ENCODE measurements at places on chromosomes 16 and 17. TPM values are rescaled to one million over a fixed set of nuclear protein-coding genes. Genes with fewer than 3 reads are reported as not detected.
A peak's percentile ranks its signal among the peaks of the same experiment; 100 is the strongest.

DNA sequence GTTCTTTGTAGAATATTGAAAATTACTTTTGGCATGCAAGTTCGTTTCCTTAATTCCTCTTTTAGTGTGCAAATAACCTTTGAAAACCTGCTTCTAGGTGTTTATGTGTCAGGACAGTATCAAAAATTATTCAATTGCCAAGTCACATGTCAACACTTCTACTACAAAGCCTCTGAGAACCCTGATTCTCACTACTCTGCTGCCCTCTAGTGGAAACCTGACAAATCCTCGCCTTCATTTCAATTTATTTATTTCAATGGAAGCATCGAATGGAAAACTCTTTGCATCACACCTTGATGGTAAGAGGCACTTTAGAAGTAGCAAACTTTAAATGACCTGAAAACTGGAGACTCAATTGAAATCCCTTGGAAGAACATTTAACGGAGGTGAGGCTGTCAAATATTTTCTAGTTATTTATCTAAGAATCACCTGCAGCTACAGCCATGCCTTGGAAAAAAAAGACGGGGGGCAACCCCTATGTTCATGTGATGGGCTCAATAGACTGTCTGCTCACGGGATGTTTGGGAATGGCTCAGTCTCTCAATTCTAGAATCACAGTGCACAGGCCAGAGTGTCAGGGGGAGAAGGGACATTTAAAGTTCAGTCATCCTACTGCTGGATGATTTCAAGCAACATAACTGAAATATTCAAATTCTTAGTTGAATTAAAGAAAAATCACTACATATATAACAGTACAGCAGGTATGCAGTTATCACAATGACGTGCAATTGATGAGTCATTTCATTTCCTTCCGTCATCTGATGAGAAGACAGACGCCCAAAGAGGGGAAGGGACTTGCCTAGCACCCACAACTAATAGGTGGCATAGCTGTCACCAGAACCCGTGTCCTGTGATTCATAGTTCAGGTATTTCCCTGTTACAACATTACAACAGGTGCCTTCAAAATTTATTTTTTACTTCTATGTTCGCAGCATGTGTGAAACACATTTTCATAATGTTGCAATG lies 563.9 kb downstream of the TOX3 start:
- H3K4me1 ChIP-seq, result no peaks in the 10 kb centered on the region
- no peaks in the 10 kb centered on the region for H3K27me3 ChIP-seq
- no peak for DNase-seq
- no peaks in the 10 kb centered on the region for H3K36me3 ChIP-seq

GRCh38 chr17:12712941-12713340 lies 47.3 kb downstream of the MYOCD start:
- H3K4me1 ChIP-seq, result no peaks in the 10 kb centered on the region
- no peaks in the 10 kb centered on the region for H3K27me3 ChIP-seq
- H3K4me3 ChIP-seq, result no peak overlapping the region
- no peak for DNase-seq
- H3K27ac ChIP-seq, result no peak overlapping the region

DNA sequence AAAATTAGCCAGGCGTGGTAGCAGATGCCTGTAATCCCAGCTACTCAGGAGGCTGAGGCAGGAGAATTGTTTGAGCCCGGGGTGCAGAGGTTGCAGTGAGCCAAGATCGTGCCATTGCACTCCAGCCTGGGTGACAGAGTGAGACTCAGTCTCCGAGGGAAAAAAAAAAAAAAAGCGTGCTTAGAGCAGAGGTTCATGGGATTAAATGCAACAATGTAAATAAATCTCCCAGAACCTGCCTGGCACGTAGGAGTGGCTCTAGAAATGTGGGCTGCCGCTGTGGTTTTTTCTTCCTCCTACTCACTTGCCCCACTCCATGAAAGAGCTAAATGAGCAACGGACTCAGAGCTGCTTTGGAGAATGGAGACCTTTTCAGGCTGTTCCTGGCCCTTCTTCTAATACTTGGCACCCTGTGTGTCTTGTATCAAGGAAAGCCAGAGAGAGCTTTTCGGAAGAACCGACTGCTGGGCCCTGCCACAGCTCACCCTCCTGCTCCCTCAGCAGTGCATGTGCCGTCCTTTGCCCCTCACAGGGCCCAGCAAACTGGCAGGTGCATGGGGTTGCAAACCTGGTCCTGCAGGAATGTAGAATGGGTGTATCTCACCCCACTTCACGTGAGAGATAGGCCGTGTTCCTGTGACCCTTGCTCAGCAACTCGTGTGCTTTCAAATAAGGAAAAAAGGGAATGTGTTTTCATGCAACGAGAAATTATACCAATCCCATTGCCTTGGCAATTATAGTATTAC lies 52.0 kb downstream of the LDHD start:
- H3K4me3 ChIP-seq, result no peak overlapping the region
- no peaks in the 10 kb centered on the region for H3K27me3 ChIP-seq
- DNase-seq, result peak; percentile 59
- H3K4me1 ChIP-seq, result peaks cover 19% of the 10 kb centered on the region

- no peak for DNase-seq
- no peaks in the 10 kb centered on the region for H3K27me3 ChIP-seq
- no peak overlapping the region for H3K27ac ChIP-seq
- peaks cover 47% of the 10 kb centered on the region for H3K4me1 ChIP-seq
- no peak overlapping the region for H3K4me3 ChIP-seq
These were observed 19.0 kb downstream of the AXIN1 start for GRCh38 chr16:333406-334094.

- H3K27me3 ChIP-seq, result no peaks in the 10 kb centered on the region
- H3K4me3 ChIP-seq, result no peak overlapping the region
- H3K36me3 ChIP-seq, result peaks cover 100% of the 10 kb centered on the region
- no peaks in the 10 kb centered on the region for H3K4me1 ChIP-seq
- no peak overlapping the region for H3K27ac ChIP-seq
These were observed 7.4 kb downstream of the CDK5RAP3 start for GRCh38 chr17:47978324-47978723.

DNA sequence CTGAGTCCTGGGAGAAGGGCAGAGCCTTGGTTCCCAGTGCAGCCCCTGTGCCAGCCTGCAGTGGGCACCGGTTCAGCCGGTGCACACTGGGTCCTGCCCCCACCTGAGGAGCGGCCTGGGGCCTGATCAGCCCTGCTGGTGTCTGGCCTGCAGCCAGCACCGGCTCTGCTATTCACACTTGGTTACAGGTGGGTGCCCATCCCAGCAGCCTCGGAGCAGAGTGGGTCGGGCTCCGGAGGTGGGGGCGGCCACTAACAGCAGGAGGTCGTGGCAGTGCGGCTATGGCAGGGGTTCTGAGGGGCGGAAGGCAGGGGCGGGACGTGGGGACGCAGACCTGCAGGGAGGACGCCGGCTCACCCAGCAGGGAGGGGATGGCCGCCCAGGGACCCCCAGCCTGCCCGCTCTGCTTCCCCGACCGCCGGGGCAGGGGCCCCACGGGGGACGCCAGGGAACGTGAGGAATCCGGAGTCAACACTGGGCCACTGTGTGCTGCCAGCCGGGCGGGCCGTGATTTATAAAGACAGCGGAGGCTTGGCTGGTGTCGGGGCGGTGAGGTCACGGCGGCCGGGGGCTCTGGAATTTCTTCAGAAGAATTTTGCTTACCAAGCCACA lies 20.3 kb downstream of the METRNL start:
- no peak for DNase-seq
- no peaks in the 10 kb centered on the region for H3K27me3 ChIP-seq
- peaks cover 17% of the 10 kb centered on the region for H3K4me1 ChIP-seq
- H3K27ac ChIP-seq, result no peak overlapping the region
- peaks cover 20% of the 10 kb centered on the region for H3K36me3 ChIP-seq

DNA sequence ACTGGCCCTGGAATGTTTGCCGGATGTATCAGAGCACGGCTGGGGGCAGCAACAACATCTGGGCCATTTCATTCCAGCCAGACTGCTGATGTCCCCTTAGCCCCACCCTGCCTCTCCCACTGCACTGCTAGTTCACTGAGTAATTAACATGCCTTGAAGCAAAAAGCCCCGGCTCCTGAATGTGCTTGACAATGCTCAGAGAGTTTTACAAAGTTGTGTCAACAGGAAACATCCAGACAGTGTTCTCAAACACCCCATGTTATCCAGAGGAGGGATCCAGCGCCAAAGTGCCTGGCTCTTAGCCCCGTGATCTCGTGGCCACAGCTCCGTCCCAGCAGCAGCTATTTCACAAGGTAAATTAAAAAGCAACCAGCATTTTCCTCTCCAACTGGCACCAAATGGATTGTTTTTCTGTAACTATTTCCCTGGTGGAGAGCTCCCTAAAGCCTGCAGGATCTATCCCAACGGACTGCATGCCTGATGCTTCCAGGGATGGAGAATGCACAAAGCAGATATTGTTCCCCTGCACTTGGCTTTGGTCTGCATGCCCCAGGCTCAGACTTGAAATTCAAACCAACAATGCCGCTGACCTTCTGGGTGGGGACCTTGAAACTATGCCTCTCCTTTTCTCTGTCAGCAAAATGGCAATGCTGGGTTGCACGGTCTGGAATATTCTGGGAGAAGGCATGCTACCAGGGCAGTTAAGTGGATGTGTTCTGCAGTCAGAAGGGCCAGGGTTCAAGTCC lies 115.6 kb upstream of the CDH5 start:
- H3K27me3 ChIP-seq, result no peaks in the 10 kb centered on the region
- no peak overlapping the region for H3K4me3 ChIP-seq
- H3K36me3 ChIP-seq, result no peaks in the 10 kb centered on the region
- H3K4me1 ChIP-seq, result peaks cover 7% of the 10 kb centered on the region
- no peak for DNase-seq
- no peak overlapping the region for H3K27ac ChIP-seq

- no peak overlapping the region for H3K4me3 ChIP-seq
- H3K36me3 ChIP-seq, result no peaks in the 10 kb centered on the region
- no peaks in the 10 kb centered on the region for H3K27me3 ChIP-seq
These were observed 79.6 kb downstream of the MGAT5B start for GRCh38 chr17:76947771-76948170.

DNA sequence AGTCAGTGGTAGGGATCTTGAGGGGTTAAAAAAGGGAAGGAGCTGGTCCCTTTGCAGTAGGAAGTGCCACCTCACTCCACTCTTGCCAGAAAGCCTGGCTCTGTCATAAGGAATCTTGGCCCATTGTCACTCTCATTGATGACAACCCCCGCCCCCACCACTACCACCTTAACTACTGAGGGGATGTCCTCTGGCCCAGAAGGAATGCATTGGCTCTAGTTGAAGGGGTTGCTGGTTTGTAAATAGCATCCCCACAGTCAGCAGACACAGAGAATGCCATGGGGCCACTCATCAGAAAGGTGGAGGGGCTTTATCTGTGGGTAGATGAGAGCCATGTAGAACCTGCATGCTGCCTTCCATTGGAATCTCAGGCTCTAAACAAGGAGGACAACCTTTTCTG lies 316.2 kb downstream of the WWOX start:
- no peak overlapping the region for H3K27ac ChIP-seq
- no peaks in the 10 kb centered on the region for H3K27me3 ChIP-seq
- H3K4me3 ChIP-seq, result no peak overlapping the region
- no peak for DNase-seq
- no peaks in the 10 kb centered on the region for H3K4me1 ChIP-seq
- H3K36me3 ChIP-seq, result no peaks in the 10 kb centered on the region

DNA sequence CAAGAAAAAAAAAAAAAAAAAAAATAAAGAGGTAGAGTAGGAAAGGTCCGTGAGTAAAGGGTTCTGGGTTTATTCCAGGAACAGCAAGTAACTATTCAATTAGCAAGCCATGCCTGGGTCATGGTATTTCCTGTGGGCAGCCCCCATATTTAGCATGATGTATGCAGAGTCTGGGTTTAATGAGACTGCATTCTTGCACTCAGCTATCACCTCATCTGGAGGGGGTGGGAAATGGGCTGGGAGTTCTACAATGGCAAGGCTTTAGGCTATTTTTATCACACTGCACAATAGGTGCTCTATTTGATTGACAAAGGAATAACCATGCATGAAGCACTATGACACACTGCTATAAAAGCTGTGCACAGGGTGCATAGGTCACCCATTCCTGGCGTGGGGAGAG lies 104.0 kb upstream of the CCL2 start:
- H3K36me3 ChIP-seq, result no peaks in the 10 kb centered on the region
- H3K27me3 ChIP-seq, result peaks cover 10% of the 10 kb centered on the region
- no peak overlapping the region for H3K4me3 ChIP-seq

GRCh38 chr17:7684851-7685532 lies 2.3 kb downstream of the TP53 start:
- no peak for DNase-seq
- H3K4me3 ChIP-seq, result peak overlapping the region; percentile 96
- H3K27me3 ChIP-seq, result no peaks in the 10 kb centered on the region
- peaks cover under 1% of the 10 kb centered on the region for H3K36me3 ChIP-seq

GRCh38 chr16:76176153-76176552 lies 101.0 kb upstream of the CNTNAP4 start:
- no peak overlapping the region for H3K27ac ChIP-seq
- H3K36me3 ChIP-seq, result no peaks in the 10 kb centered on the region
- no peak for DNase-seq
- H3K27me3 ChIP-seq, result no peaks in the 10 kb centered on the region
- H3K4me3 ChIP-seq, result no peak overlapping the region
- H3K4me1 ChIP-seq, result no peaks in the 10 kb centered on the region

DNA sequence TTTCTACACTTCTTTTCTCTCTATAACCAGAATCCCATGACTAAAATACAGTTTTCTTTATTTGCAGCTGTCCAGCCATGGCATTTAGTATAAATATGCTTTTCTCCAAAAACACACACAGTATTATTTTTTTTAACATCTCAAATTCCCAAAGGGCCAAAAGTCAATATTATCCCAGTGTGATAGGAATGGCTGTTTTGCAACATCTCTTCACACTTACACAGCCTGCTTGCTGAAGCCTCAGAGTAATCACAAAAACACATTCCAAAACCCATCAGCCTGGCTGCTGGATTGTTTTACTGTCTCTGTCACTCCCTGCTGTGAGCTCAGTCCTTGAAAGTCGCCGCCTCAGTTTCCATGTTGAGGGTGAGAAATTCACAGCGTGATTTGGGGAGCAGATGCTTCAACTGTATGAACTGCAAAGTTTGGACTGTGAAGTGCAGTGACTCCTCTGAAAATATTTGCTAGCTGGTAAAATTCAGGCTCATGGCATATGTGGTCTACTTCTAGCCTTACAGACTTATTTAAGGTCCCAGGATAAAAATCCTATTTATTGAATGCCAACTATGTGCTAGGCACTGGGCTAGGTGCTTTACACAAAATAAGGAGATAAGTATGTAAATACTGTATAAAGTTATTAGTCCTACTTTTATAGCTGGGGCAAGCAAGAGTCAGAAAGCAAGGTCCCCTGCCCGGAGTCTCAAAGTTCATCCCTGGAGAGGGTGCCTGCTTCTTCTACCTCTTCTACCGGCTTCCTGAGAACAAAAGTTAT lies 116.5 kb downstream of the SOCS1 start:
- no peak for DNase-seq
- H3K36me3 ChIP-seq, result no peaks in the 10 kb centered on the region
- peaks cover 11% of the 10 kb centered on the region for H3K4me1 ChIP-seq
- no peak overlapping the region for H3K4me3 ChIP-seq
- no peak overlapping the region for H3K27ac ChIP-seq
- no peaks in the 10 kb centered on the region for H3K27me3 ChIP-seq

GRCh38 chr16:72811876-72812275 lies 236.1 kb downstream of the ZFHX3 start:
- no peak overlapping the region for H3K27ac ChIP-seq
- H3K4me1 ChIP-seq, result no peaks in the 10 kb centered on the region
- no peaks in the 10 kb centered on the region for H3K36me3 ChIP-seq
- no peak overlapping the region for H3K4me3 ChIP-seq
- no peak for DNase-seq

GRCh38 chr17:75624714-75625345 lies 8.4 kb upstream of the SMIM5 start:
- no peaks in the 10 kb centered on the region for H3K4me1 ChIP-seq
- DNase-seq, result no peak
- no peaks in the 10 kb centered on the region for H3K27me3 ChIP-seq
- H3K36me3 ChIP-seq, result peaks cover 85% of the 10 kb centered on the region

Gene C17orf113
- polyA plus RNA-seq, result 4.6 TPM

Gene TPPP3
- polyA plus RNA-seq, result 403 TPM

Gene CCL7
- not detected for polyA plus RNA-seq

Gene LITAFD
- polyA plus RNA-seq, result not detected

Gene LPO
- polyA plus RNA-seq, result 0.14 TPM

Gene IKZF3
- polyA plus RNA-seq, result 1.4 TPM

Gene DNAH9
- 7.9 TPM for polyA plus RNA-seq

Data from left lung (tissue), 14 donors.